ENCODE measurements at places on chromosomes 7 and 10.

- no peak for DNase-seq
Measured at GRCh38 chr7:121515229-121515628, 119.1 kb upstream of the FAM3C start.

- no peak for DNase-seq
Measured at GRCh38 chr7:106018566-106019469, 55.8 kb downstream of the CDHR3 start.

DNA sequence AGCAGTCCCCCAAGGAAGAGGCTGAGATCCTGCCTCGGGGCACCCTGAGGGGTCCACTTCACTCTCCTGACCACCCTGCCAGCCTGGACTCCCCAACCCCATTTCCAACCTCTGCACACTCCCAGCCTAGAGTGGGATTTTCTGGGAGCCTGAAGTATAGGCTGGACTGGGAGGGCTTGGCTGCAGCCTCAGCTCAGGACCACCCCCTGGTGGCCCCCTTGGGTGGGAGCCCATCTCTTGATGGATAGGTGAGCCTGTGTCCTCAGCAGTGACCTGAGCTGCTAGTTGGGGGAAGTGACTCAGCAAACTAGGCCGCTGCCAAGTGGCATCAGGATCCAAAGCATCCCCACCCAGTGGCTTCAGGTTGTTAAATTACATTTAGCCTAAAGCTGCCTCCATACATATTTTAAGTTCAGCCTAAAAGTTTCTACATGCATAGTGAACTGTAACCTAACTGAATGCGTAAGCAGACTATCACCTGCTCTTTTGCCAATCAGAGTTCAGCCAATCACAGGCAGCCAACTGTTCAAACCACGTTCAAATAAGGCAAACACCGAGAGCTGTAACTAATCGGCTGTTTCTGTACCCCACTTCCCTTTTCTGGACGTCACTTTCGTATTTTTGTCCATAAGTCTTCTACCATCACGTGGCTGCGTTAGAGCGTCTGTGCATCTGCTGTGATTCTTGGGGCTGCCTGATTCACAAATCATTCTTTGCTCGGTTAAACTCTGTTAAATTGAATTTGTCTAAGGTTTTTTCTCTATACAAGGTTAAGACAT is 144.0 kb downstream of the PLPP4 start:
- DNase-seq, result peak; percentile 22

DNA sequence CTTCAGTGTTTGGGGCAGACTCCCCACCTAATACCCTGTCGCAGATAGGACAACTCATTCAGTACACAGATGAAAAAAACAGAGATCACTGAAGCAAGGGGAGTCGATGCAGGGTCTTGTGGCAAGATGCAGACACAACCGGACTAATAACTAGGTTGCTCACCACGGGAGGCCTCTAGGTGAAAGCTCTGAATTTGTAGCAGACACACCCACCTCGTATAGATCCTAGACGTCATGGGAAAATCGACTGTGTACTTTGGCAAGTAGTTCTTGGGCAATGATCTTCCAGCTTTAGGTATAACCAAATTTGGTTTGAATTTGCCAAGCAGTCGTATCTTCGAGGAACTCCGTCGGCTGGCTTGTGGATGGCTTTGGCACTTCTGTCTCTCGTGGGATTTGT is 88.1 kb downstream of the TCF7L2 start:
- no peak for DNase-seq

- DNase-seq, result no peak
Measured at GRCh38 chr10:21445163-21445562, 80.3 kb downstream of the SKIDA1 start.

DNA sequence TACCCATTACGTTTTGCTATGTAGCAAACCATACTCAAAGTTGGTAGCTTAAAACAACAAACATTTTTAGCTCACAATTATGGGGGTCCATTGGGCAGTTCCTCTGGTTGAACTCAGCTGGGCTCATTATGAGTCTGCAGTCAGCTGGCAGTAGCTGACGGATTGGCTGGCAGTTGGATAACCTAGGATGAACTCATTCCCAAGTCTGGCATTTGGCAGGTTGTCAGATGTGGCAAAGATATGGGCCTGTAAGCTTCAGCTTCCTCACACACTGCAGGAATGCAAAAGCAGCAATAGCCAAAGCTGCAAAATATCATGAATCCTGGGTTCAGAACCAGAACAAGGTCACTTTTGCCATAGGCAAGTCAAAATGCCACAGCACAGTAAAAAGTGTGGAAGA is 412.2 kb upstream of the SORCS1 start:
- DNase-seq, result no peak

- no peak for DNase-seq
Measured at GRCh38 chr7:149321978-149322541, 60.1 kb downstream of the ZNF783 start.

DNA sequence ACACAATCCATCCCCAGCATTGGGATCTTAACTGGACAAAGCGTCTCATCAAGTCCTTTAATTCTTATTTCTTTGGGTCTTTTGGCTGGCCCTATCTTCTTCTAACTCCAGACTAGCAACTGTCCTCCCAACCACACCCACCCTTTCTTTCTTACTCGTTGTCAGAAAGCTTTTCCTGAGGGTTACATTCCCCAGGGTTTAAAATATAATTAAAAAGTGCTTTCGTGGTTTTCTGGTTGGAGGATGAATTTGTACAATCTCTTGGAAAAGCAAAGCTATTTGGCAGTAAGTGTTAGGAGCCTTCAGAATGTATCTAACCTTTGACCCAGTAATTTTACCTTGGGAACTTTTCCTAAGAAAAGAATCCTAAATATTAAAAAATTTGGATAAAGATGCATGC is 10.4 kb upstream of the ITGB8 start:
- DNase-seq, result no peak

DNA sequence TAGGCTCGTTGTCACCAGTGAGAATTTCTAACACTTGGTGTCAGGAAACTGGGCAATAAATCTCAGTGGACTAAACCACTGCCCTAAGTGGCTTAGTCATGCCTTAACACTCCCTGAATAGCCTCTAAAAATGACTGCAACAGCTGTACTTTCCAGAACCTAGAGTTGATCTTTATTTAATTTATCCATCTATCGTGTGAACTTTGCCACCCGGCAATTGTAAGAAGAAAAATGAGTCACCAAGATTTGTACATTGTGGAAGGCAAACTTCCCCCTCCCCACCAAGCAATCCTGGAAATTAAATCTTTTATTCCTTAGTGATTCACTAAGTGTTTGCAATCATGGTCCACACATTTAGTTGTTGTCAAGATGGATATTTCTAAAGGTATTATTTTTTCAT is 47.1 kb downstream of the NXPH1 start:
- DNase-seq, result no peak

GRCh38 chr7:28228396-28228795 is 47.8 kb upstream of the JAZF1 start:
- DNase-seq, result no peak

DNA sequence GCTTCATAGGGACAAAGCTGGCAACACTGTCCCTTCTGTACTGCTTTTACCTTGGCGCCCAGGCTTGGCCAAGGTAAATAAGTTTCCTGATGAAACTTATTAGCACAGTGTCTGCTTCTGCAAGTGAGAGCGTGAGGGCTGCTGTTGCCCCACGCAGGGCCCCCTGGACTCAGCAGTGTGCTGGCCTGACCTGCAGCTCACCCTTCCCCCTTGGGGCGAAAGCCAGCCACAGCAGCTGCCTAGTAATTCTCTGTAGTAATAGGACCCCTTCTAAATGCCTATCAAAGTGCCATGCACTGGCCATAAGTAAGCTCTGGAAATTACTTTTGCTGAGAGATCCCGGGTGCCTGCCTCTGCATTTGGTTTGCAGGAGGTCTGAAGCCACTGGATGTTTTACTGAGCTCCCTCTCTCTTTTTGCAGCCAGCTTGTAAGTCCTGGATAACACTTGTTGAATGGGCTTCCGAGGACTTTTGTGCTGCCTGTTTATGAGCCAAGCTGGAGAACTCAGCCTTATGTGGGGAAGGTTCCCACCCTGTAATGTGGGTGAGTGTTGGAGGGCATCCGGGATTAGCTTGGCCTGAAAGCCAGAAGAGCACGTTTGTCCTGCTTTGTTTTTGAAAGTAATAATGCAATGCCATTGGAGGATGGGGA is 293.9 kb downstream of the C7orf25 start:
- DNase-seq, result peak; percentile 18

DNA sequence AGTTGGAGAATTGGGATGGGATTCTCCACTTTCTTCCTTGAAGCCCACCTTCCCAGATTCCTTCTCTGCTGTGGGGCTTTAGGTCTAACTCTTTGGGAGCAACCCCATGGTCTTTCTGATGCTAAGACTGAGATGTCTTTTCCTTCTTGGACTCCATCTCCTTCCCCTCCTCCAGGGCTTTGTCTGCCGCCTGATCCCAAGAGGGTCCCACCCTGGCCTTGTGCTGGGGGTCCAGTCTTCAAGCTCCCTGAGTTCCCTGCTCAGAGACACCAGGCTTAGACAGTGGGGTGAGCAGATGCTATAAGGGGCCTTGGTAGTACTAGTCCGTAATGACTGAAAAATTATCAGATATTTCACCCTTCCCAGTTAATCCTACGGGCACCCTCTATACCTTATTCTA is 150.5 kb downstream of the PTPN20 start:
- no peak for DNase-seq

GRCh38 chr10:11823122-11823988 is at the start of gene PROSER2:
TSS of gene PROSER2 (plus strand) at chr10:11823356. CDS start at chr10:11852078, 28,722 bp downstream.
- peak; percentile 47 for DNase-seq
